ENCODE measurements at places on chromosomes 4 and X.

DNA sequence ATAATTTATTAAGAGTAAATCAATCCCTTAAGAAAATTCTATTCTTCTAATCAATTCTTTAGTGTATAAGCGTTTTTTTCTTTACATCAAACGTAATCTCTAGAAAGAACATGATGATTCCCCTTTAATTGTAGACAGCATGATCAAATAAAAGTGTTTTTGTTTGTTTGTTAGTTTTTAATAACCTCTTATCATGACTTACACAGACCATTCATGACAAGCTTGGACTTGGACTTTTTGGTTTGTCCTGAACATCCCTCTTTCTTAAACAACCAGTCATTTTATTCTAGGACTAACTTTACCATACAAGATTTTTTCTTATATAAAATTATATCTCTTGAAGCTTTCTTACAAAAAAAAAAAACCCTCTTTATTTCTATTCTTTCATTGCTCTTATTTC, 344.6 kb upstream of the SPOCK3 start:
- DNase-seq: no peak

- DNase-seq: no peak
Measured at GRCh38 chr4:120749445-120750151, 172.9 kb downstream of the PRDM5 start.

- no peak for DNase-seq
Measured at GRCh38 chr4:175932116-175932515, 120.1 kb upstream of the GPM6A start.

GRCh38 chrX:1661922-1662221, 47.0 kb downstream of the ASMT start:
- DNase-seq: no peak

- DNase-seq: no peak
Measured at GRCh38 chrX:4841216-4841745, 1127.8 kb upstream of the PRKX start.

GRCh38 chr4:93495346-93495745, 333.2 kb upstream of the ATOH1 start:
- DNase-seq: no peak

DNA sequence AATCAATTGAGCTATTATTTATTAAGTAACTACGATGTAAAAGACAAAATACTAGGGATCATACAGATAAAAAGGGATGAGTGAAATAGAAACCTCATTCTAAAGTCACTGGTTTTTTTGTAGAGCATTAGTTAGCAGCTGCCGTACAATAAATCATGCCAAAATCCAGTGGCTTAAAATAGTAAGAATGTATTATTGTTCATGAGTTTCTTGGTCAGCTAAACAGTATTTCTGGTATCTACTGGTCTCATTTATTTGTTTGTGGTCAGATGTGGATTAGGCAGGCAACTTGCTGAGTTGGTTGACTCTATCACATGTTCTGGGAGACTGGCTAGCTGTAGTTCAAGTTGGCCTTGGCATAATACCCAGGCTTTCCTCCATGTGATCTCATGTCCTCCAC, 667.3 kb downstream of the GALNTL6 start:
- no peak for DNase-seq

DNA sequence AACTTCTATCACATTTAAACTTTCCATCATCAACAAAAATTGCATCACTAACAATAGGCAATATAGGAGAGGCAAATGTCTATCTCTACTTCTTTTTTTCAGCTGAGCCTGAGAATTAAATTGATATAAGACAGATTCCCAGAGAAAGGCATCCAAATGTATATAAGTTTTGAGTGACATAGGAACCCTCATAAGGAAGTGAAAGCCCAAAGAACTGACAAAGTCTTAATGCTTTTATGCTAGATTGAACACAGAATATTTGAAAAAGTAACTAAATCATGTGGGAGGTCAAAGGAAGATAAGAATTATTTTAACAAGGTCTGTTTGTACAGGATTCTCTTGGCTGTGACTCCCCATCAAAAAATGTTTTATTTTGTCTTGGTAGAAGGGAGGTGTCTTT, 714.9 kb downstream of the GRXCR1 start:
- DNase-seq: no peak

GRCh38 chrX:77918568-77918967, 8.1 kb downstream of the ATP7A start:
- DNase-seq: no peak

DNA sequence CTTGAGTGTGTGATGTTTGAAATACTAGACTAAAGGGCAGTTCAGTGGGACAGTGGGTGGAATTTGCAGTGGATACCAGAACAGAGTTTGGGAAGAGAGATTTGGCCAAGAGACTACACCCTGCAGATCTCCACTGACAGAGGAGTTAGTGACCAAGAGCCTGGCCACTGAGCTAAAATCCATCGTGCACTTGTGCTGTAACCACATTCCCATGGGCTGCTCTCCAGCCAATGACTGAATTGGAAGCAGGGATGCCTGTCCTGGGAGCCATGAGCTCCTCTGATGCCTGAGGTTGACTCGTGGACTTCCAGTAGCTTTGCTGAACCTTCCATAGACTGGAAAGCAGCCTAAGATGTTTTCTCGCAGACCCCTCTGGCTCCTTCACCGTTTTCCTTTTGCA, 296.1 kb downstream of the TRIML1 start:
- DNase-seq: no peak

- no peak for DNase-seq
Measured at GRCh38 chr4:1720163-1720983, 750 bp downstream of the TMEM129 start.

GRCh38 chr4:4681653-4682052, 139.8 kb upstream of the STX18 start:
- no peak for DNase-seq

DNA sequence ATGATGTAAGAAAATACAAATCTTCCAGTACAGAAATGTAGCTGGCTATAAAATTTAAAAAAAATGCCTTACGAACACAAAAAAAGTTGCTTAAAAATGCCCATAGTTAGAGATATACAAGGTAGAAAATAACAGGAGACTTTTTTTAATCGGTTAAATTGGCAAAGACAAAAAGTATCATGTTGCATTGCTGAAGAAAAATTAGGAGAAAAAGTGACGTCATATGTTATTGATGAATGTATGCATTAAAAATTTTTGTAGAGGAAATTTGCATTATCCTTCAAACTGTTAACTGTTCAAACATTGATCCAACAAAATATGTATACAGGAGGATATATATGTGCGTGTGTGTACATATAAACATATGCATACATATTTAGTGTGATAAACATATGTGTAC, 1634.4 kb upstream of the PCDH7 start:
- no peak for DNase-seq

- DNase-seq: no peak
Measured at GRCh38 chr4:113384600-113384999, 335.1 kb downstream of the ANK2 start.

GRCh38 chrX:132918523-132918922, 39.9 kb downstream of the HS6ST2 start:
- DNase-seq: no peak

DNA sequence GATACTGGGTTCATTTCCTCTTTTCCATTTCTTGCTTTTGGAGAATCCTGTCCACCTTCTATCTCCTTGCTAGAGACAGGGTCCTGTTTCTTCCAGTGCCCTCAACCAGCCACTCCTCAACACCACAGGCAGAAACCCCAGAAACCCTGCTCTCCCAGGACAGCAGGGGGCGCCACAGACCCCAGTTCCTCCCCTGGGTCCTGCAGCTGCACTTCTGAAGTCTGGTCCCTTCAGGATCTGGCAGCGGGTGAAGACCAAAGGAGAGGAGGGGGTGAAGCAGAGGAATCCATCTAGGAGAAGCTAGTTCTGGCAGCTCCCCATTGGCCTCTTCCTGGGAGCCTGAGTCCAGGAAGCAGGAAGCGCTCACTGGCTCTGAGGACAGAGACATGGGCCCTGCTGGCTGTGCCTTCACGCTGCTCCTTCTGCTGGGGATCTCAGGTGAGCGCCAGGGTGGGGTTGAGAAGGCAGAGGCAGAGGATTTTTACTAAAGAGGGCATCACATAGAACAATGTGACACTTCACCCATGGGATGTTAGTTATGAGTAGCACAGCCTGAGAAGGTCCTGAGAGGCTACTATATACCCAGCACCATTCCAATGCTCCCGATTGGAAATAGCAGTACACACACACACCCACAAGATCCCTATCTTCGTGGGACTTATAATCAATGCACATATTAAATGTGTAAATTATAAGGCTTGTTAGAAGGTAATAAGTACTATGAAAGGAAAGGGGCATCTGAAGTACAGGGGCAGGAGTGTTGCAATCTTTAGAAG, at the start of gene PRSS48:
PRSS48 (plus strand) TSS at position 375 of the 776 bp plus-strand sequence; CDS start at position 387, 12 bp downstream.
- no peak for DNase-seq

Data from effector memory CD4-positive, alpha-beta T cell (primary cell).